ENCODE measurements at places on chromosomes 11 and 22. TPM values are rescaled to one million over a fixed set of nuclear protein-coding genes. Genes with fewer than 3 reads are reported as not detected.

The PIH1D2 gene
- total RNA-seq = 5.5 TPM

The DNHD1 gene
- total RNA-seq = 7.9 TPM

The HPX gene
- total RNA-seq = 2.2 TPM

The FGF4 gene
- not detected for total RNA-seq

The PLCB3 gene
- 19.5 TPM for total RNA-seq

The MAJIN gene
- total RNA-seq = not detected

The MRGPRE gene
- total RNA-seq = 0.78 TPM

The XKR3 gene
- not detected for total RNA-seq

Measured in articular chondrocyte of knee joint (primary cell).